HFF-Myc (cell line): ENCODE measurements at places on chromosomes 12 and 14.

DNA sequence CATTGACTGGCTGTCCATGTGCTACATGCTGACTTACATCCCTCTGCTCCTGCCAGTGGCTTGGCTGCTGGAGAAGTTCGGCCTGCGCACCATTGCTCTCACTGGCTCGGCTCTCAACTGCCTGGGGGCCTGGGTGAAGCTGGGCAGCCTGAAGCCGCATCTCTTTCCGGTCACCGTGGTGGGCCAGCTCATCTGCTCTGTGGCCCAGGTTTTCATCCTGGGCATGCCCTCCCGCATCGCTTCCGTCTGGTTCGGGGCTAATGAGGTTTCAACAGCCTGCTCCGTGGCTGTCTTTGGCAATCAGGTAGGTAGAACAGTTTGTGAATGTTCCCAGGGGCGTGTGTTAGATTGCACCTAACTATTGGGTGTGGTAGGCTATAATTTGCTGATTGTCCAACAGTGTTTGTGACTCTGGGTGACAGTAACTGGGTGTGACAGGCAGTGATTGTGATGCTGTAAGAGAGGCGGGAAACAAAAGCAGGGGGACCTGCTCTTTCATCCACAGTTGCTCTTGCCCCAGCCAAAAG, 981 bp downstream of the FLVCR2 start:
- DNase-seq, result no peak

GRCh38 chr14:44162197-44162596, 344.9 kb downstream of the FSCB start:
- DNase-seq, result no peak

GRCh38 chr14:54698501-54698900, 131.6 kb downstream of the SAMD4A start:
- DNase-seq, result no peak

DNA sequence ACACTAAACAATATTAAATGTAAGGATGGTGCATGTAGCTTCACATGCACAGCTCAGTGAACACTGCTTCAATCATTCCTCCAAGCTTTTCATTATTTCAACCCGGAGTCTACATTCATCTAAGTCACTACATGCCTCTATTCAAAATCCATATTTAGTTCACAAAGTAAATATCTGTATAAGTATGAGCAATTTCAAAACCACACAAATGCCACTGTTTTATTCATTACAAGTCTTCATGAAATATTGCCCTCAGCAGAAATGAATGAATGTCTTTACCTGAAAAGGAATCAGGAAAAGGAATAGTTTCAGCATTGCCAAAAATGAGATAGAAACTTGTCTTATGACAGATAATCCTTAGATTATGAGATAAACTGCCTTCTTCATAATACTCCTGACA, 149.4 kb downstream of the SLC38A4 start:
- no peak for DNase-seq

GRCh38 chr12:115227137-115227615, 543.2 kb upstream of the TBX3 start:
- peak; percentile 24 for DNase-seq
